CD4-positive, alpha-beta T cell treated with Interleukin-17A for 1 hour (primary cell): ENCODE measurements at places on chromosomes 7 and 10.

GRCh38 chr10:20254078-20254477 lies 437.8 kb downstream of the PLXDC2 start:
- no peak for DNase-seq

DNA sequence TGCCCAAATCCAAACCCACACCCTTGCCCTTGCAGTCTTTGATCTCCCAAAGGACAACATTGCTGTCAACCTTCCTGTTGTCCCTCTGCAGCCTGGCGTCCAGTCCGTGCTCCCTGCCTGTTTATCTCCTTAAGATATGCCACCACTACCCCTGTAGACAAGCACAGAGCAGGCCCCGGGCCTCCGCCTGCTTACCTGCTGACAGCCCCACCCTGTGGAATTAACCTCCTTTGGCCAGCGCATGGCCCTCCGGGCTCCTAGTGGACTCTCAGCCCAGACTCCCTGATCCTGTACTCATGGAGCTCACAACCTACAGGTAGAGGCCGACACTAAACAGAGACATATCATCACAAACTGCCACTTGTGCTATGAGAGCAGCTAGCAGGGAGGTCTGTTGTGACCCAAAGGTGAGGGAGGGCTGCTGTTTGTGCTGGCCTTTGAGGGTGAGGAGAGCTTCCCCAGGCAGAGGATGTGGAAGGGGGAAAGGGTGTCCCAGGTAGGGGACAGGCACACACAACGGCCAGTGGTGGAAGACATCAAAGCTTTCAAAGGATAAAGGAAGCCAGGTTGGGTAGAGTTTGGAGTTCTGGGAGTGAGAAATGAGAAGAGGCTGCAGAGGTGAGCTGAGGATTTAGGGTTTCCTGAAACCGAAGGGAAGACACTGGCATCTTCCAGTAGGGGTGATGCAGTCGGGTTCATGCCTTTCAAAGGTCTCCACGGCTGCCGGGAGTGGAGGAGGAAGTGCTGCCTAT lies 174.5 kb upstream of the ZMIZ1 start:
- no peak for DNase-seq

- DNase-seq = no peak
These were observed 7.2 kb upstream of the NEUROG3 start for GRCh38 chr10:69580435-69580834.

GRCh38 chr7:102288285-102288930 lies 1.7 kb downstream of the SH2B2 start:
- no peak for DNase-seq

- DNase-seq = no peak
These were observed 1.0 kb upstream of the SPAG6 start for GRCh38 chr10:22344249-22344648.

DNA sequence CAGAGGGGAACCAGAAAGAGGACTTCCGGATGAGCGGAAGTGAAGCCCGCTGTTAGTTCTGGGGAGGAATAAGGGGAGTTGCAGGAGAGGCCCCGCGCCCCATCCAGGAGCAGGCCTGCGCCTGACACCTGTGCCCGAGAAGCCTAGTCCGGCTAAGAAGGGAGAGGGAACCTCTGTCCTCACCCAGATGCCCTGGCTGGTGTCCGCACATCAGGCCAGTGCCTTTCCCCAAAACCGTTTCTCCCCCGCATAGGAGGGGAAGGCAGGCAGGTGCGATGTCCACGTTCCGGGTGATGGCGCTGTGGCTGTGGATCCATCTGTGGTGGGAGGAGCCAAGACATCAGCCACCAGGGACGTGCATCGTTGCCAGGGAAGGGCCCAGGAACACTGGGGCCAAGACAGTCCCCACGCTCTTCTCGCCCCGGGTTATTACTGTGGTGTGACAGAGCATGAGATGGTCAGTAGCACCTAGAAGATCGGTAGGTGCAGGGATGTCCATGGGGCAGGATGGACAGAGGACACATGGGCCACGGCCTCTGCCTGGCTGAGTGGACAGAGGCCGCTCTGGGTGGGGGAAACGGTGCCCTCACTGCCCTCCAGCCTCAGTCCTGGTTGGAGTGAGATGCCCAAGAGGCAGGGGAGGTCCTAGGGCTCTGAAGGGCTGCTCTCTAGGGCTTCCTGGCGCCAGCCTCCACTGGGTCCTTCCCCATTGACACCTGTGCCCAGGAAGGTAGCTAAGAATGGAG lies 262.7 kb downstream of the CELF2 start:
- DNase-seq = no peak

- no peak for DNase-seq
These were observed 76.9 kb upstream of the KCNIP2 start for GRCh38 chr10:101920546-101920945.

DNA sequence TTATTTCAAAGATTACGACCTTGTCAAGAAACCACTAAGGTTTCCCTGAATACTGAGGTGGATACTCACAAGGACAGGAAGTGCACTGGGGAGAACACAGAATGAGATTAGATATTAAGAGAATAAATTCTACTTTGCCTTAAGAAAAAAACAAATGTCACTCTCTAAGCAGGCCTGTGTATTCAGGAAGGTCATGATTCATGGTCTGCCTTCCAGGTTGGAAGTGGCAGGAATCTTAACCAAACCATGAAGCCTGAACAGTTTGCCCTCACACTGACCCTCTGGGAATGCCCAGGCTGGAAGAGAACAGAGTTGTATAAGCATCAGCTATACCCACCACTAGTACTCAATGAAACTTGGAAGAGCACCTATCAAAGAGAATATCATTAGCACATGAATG lies 227.6 kb downstream of the DGKI start:
- no peak for DNase-seq
